ENCODE measurements at places on chromosomes 6 and 20.

DNA sequence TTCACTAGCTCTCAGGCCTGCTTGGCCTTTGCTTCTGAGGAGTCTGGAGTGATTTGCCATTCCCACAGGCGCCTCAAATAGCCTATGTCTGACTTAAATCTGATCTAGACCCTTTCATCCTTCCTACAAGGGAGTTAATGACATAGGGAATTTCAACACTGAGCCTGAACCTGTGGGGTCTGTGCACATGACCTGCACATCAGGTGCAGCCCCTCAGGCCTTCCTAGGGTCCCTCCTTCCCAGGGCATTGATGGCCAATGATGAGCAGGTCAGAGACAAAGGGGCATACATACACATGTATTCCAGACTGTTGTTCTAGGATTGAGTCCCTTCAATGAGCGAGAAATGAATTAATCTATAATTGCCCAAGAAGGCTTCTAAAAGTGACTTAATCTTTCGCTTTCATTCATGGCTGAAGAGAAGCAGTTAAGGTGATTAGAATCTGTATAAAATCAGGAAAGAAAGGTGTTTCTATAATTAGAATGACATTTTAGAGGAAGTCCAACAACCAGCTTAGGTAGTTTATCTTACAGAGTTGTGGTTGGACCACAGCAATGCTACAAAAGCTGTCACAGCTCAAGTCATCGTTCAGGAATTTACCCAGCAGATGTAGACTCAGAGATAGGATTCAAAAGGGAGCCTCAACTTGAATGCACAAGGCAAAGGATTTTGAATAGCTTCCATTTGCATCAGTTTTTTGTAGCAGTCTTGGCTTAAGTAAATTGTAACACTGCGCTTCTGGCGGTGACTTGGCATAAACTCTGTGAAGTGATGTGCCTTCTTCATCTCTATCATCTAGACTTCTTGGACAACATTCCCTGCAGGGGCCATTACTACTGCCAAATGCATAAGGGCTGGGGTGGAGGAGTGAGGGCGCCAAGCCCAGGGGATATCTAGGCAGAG, 27.0 kb upstream of the TBC1D7 start:
- DNase-seq: peak; percentile 92

DNA sequence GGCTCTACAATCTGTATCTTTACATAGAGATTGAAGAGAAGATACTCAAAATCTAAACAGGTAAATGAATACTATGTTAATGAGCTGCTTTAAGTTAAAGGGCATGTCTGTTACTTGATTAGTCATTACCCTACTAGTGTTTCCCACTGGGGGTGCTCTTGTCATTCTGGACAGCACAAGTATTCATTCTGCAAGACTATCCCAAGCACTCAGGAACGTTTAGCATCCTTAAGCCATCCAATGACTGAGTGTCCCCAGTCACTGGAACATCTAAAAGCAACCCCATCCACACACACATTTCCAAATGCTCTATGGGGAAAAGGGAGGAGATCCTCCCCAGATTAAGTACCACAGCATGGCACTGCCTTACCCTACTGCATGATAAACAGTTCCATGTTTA, 25.7 kb downstream of the EZR start:
- peak; percentile 59 for DNase-seq

- DNase-seq: no peak
Observed at GRCh38 chr20:5003626-5004025, 2.3 kb upstream of the SLC23A2 start.

- DNase-seq: peak; percentile 51
Observed at GRCh38 chr20:4130404-4131189, 115.2 kb upstream of the RNF24 start.

DNA sequence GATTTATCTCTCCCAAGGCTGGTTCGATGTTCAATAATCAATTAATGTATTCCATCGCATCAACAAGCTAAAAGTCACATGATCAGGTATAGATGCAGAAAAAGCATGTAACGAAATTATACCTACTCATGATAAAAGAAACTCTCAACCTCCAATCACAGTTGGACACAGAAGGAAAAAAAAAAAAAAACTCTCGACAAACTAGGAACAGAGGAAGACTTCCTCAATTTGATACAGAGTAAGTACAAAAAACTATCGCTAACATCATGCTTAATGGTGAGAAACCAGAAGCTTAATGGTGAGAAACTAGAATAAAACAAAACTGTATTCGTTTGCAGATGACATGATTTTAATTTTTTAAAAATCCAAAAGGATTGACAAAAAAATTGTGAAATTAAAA, 62.0 kb upstream of the SMIM29 start:
- DNase-seq: peak; percentile 25

GRCh38 chr20:3237958-3238615, 903 bp downstream of the SLC4A11 start:
- no peak for DNase-seq

GRCh38 chr6:127550403-127550802, 26.6 kb upstream of the C6orf58 start:
- no peak for DNase-seq

GRCh38 chr6:11722805-11723631, 55.6 kb downstream of the ADTRP start:
- DNase-seq: no peak

Data from hematopoietic multipotent progenitor cell (in vitro differentiated cells).